ENCODE measurements at places on chromosomes 2 and 18. TPM values are rescaled to one million over a fixed set of nuclear protein-coding genes. Genes with fewer than 3 reads are reported as not detected.

The FAM228A gene
- total RNA-seq, result 0.69 TPM

The MAP2 gene
- 177 TPM for total RNA-seq

The DIPK1C gene
- total RNA-seq, result not detected

The HSBP1L1 gene
- not detected for total RNA-seq

The MBP gene
- 82.6 TPM for total RNA-seq

The STPG4 gene
- 1.3 TPM for total RNA-seq

The CCL20 gene
- not detected for total RNA-seq

The PTGR3 gene
- total RNA-seq, result 20.4 TPM

The DPP10 gene
- total RNA-seq, result 15.1 TPM

The AQP12A gene
- total RNA-seq, result not detected

The GCC2 gene
- total RNA-seq, result 36.0 TPM

The FAM228B gene
- total RNA-seq, result 18.9 TPM

The NDUFAF7 gene
- total RNA-seq, result 25.1 TPM

The TDRD15 gene
- not detected for total RNA-seq

The COX5B gene
- 207 TPM for total RNA-seq

The CCDC121 gene
- 5.3 TPM for total RNA-seq

The MARCO gene
- total RNA-seq, result not detected

The BMP10 gene
- total RNA-seq, result not detected

The GCKR gene
- total RNA-seq, result 0.61 TPM

The ZBTB7C gene
- 10.6 TPM for total RNA-seq

The CROCC2 gene
- total RNA-seq, result not detected

The HMSD gene
- total RNA-seq, result not detected

The TM4SF20 gene
- total RNA-seq, result not detected
